ENCODE measurements at places on chromosomes 7 and 10.

DNA sequence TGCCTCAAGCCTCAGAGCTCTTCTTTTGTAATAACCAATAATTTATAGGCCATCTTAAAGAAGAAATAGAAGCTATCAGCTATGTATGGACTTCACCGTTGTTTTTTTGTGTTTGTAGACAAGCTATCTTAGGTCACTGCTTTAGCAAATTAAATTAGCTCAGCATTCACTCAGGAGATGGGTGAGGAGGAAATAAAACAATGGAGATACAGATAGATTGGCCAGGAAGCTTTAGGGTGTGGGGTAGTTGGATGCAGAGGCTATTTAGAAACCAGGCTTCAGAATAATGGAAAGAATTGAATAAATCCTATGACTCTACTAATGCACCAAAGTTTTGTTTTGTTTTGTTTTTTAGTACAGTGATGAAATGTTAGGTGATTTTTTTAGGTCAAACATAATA lies 66.1 kb downstream of the MDFIC start:
- DNase-seq = no peak

DNA sequence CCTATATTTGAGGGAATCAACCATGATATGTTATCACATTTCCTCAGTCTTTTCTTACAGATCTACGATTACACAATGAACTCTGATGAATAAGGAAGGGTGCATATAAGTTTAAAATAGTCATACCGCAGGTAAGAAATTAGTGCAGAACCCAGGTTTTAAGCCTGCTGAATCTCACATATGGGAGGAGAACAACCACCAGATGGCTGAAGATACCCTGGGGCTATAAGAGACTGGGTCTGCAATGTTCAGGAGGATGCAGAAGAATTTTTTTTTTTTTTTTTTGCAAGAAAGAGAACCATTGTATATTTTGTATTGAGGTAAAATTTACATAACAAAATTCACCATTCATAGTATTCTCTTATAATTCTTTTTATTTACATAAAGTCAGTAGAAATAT lies 372.3 kb upstream of the MYO3A start:
- DNase-seq = no peak

- no peak for DNase-seq
Measured at GRCh38 chr10:75709811-75710210, 278.4 kb downstream of the LRMDA start.

DNA sequence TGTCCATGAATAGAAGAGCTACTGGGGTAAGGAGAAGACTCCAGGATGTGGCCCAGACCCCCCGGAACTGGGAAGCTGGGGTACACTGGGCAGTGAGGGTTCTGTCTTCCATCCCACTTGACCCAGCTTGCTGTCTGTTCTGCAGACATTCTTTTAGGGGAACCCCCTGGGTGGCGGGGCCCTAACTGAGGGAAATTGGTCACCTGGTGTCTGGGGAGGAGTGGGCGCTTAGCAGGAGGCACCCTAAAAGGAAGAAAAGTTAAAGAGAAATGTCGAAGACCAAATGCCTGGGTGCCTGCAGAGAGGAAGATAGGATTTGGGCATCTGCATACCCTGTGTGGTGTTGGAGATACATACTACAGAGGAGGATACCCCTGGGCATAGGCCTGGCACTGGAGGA lies 1.0 kb downstream of the AP1S1 start:
- no peak for DNase-seq

GRCh38 chr10:103897241-103897774 lies 20.7 kb downstream of the STN1 start:
- DNase-seq = no peak

DNA sequence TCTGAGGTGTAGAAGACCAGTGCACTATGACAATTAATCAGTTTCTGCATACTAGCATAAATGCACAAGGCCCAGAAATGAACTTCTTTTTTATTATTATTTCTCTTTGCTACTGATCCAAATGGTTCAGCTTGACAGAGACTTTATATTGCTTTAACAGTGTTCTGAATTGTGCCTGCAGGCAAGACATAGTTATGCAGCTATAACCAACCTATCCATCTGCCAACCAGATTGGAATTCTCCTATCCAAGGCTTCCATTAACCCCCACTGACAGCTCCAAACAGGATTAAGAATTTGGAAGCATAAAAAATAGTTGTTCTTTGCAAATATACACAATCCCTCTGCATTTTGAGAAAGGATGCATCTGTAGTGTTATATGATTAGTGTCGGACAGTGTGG lies 98.2 kb downstream of the BTRC start:
- no peak for DNase-seq

- peak; percentile 77 for DNase-seq
Measured at GRCh38 chr7:37336259-37336658, 112.4 kb downstream of the ELMO1 start.

DNA sequence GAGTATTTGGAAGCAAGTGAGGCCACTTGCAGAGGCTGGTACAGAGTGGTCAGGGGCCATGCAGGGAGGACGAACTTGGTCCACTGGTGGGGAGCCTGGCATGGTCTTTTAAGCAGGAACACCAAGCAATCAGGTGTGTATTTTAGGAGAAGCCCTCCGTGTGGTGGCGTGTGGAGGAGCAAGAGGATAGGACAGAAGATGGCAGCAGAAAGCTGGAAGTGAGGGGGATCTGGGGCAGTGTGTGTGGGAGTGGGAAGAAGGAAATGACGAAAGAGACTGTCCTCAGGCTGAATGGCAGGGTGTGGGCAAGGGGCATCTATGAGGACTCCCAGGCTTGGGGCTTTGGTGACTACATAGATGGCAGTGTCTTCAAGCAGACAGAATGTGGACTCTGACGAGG lies 51.2 kb downstream of the TEX36 start:
- DNase-seq = no peak

- DNase-seq = no peak
Measured at GRCh38 chr10:131772441-131772840, 128.4 kb upstream of the PPP2R2D start.

DNA sequence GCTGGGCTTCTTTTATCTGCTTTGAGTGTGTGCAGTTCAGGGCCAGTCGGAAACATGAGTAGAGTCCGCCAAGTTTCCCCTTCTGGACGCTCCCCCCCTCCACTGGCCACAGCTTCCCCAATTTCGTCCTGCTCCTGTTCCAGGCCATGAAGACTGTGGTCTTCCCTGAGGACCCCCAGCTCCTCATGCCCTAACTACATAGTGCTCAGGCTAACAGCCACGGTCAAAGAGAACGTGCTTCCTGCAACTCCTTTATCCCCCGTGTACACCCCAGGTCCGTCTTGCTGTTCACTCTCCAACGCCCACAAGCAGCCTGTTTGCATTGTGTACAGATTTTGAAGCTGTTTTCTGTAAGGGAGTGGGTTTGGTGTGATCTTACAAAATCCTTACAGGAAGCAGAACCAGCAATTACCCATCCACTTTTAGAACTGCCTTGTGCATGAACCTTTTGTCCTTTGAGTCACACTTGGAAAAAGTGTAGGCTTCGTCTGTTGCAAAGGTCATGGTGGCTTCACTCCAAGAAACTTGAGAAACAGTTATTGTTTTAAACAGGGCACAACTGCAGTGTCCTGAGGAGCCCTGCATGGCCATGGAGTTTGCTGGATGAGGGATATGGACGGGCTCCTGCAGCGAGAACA lies 77.0 kb upstream of the FAM20C start:
- no peak for DNase-seq

GRCh38 chr7:85185424-85186082 lies 1.3 kb downstream of the SEMA3D start:
- DNase-seq = peak; percentile 7

- no peak for DNase-seq
Measured at GRCh38 chr10:75283671-75284470, 48.1 kb upstream of the COMTD1 start.

GRCh38 chr10:132078746-132079345 lies 13.1 kb downstream of the JAKMIP3 start:
- DNase-seq = no peak

DNA sequence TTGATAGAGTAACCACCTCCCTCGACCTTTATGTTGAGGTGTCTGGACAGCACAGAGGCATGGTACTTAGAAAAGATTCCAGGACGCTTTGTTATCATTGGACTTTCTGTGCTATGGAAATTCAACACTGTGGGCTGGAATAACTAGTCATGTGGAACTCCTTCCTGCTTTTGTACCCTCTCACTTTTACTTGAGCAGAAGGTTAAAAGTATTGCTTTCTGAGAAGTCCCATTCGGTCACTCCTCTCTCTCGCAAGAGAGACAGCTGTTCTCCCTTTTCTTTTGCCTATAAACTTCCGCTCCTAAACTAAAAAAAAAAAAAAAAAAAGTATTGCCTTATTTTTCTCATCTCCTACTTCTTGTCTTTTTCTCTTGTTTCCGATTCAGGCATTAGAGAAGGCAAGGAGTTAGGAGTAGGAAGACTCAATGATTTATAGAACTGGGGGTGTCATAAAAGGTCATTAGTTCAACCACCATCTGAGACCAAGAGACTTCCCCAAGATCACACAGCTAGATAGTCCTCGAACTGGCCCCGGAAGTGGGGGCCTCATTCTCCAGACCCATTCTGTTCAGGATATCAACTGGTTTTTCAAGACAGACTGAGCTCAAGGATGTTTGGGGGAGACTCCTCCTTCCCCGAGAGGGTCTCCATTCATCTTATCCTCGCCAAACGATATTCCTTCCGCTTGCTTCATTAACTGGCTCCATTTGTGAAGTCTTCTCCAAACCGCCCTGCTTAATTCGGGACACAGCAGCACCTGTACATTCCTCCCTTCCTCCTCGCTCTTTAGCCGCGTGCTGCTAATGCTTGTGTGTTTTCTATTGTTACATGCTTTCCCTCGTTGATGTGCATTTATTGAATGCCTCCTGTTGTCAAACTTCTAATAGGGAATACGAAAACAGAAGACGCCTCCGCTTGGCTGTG lies 995 bp upstream of the INPP5F start:
- peak; percentile 40 for DNase-seq

DNA sequence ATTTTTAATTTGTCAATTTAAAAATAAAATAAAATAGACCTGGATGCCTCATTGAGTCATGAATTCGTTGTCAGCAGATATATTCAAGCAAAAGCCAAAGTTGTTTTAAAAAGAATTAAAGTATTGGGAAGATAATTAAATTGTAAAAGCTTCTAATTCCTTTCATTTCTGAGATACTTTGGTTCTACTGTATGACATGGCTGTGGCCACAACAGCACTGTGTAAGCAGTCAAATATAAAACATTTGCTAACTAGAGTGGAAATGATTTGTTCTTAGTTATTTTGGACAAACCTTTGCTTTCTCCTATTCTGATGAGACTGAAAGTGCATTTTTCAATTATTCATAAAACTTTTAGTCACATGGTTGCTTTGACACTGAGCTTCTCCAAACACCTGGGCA lies 143.6 kb upstream of the FAM13C start:
- DNase-seq = no peak

Data from GM10248 (cell line).